ENCODE measurements at places on chromosomes 12 and 14.

- no peak for DNase-seq
Measured at GRCh38 chr12:5016526-5016925, 27.2 kb upstream of the KCNA5 start.

GRCh38 chr12:53124352-53124723, 21.1 kb downstream of the SOAT2 start:
- DNase-seq: no peak

DNA sequence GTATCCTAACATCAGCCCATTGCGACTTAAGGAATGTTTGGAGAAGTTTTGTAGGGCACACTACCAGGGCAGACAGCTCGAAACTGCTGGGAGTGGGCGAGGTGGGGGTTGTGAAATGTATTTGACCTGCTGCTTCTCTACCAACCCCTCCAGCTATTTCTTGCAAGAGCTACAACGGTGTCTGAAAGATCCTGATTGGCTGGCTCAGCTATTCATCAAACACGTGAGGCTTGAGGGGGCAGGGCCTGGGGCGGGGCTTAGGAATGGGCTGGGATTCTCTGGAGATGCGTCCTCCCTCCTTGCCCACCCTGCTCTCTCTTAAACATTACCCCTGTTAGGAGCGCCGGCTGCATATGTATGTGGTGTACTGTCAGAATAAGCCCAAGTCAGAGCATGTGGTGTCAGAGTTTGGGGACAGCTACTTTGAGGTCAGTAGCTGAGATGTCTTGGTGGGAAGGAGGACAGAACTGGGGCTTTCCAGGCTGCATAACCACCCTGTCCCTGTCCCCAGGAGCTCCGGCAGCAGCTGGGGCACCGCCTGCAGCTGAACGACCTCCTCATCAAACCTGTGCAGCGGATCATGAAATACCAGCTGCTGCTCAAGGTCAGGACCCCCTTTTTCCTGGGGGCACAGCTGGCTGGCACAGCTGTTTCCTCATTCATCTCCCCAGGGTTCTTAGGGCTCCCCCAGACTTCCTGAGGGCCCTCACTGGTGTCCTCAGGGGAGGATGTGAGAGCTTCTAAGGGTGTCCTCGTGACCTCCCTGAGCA, 3.1 kb downstream of the ARHGEF25 start:
- no peak for DNase-seq

DNA sequence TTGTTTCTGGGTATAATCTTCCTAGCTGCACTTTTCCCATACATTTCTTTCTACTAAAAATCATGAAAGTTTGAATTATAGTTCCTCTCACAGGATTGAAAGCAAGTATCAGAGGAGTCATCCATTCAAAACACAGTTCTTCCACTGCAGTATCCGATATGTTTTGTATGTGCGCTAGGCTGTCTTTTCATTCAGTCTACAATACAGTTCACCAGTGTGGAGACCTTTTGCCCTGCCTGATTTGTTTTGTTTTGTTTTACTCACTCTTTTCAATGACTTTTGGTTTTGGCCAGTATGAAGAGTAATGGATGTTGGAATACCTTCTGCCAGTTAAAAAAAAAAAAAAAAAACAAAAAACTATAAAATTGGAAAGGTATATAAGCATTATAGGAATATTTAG, 91.4 kb downstream of the FGD4 start:
- no peak for DNase-seq

- DNase-seq: no peak
Measured at GRCh38 chr12:25005376-25005775, 56.5 kb upstream of the BCAT1 start.

DNA sequence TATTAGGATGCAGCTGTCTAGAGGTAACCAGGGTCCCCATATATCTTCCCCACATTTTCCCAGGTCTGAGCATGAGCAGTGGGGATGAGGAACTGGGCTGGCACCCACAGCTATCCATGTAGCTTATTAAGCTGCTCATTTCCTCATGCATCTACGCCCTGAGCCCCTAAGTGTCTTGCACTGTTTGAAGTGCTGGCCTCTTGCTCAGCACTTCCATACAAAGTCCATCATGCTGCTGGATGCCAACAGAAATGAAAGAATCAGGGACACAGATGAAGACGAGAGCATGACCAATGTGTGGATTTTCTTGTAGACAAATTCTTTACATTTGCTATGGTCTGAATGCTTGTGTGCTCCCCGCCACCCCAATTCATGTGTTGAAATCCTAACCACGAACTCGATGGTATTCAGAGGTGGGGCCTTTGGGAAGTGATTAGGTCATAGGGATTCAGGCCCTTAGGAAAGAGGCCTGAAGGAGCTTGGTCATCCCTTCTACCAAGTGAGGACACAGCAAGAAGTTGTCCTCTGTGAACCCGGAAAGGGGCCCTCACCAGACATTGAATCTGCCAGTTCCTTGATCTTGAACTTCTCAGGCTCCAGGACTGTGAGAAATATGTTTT, 54.5 kb downstream of the C12orf75 start:
- DNase-seq: peak; percentile 37

GRCh38 chr14:71487449-71487848, 444.8 kb upstream of the RGS6 start:
- DNase-seq: no peak

- DNase-seq: no peak
Measured at GRCh38 chr14:75543786-75544185, 21.5 kb downstream of the BATF start.

DNA sequence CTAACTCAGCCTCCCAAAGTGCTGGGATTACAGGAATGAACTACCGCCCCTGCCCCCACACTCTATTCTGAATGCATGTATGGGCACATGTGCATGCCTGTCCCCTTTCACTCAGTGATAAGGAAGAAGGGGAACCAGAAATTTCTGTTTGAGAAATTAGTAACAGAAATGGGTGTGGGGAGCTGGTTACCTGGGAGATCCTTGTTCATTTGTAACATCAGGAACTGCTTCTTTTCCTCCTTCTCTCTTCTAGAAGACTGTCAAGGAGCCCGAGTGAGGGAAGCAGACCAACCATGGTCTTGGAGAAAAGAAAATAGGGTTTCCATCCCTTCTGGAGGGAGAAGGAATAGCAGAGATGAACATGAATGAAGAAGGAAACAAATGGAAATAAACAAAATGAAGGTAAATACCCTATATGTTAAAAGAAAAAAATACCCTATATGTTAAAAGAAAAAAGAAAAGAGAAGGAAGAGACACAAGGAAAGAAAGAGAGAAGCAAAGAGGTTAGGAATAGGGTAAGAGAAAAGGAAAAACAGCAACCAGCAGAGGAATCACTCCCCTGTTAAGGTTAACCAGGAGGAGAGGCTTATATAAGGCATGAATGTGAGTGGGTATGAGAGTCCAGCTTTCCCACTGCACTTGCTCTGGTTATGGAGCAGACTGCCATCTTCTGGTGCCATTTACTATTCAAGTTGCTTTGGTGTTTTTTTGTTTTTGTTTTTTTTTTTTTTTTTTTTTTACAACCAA, 3.3 kb downstream of the PPP1R3E start:
- no peak for DNase-seq

GRCh38 chr14:61864329-61864898, 102.2 kb downstream of the SNAPC1 start:
- DNase-seq: no peak

DNA sequence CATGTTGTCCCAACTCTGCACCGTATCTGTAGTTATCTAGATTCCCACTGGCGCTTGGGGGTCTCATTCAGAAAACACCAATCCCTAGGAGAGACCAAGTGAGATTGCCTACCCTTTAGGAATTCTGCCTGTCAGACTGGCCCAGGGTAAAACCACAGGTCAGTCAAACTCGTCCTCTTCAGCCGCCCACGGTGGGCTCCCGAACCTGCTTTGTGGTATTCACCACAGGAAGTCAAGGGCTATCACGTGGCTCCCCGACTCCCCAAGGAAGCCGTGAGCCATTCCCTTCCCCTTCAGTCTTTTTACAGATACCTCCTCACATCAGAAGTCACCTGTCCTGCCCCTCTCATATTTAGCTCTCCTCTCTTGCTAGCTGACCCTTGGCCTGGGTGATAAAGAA, 159.9 kb downstream of the EGLN3 start:
- DNase-seq: no peak

- no peak for DNase-seq
Measured at GRCh38 chr14:103280278-103280928, 53.6 kb upstream of the EIF5 start.

DNA sequence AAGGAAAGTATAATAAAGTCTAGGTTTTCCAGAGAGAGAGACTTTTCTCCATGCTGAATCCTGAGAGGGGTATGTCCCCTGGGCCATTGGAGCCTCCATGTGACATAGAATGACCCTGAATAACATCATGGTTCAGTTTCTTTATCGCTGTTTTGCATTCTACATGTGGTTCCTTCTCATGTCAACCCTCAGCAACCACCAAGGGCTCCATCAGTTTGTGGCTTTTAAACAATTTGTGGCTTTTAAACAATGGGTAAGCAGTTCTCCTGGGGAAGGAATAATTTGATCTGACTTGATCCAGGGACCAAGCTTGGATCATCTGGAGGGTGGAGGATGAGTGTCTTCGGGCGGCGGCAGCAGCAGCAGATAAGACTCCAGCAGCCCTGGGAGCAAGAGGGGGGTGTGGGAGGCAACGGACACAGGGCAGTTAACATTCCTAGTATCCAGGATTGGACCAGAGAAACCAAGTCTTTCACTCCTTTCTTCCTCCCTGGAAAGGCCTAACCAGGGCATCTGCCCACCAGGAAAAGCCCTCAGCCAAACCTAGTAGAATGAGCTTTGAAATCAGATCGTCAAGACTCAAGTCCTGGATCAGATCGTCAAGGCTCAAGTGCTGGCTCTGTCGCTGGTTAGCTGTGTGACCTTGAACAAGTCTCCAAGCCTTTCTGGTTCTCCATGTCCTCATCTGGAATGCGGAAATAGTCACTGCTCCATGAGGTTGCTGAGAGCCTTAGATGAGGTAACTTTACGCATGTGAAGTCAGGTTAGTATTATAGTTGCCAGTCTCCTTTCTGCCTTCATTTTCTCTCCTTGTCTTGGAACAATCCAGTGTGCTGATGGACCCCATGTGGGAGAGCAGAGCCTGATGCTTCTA, 27.8 kb upstream of the FAM222A start:
- DNase-seq: no peak

DNA sequence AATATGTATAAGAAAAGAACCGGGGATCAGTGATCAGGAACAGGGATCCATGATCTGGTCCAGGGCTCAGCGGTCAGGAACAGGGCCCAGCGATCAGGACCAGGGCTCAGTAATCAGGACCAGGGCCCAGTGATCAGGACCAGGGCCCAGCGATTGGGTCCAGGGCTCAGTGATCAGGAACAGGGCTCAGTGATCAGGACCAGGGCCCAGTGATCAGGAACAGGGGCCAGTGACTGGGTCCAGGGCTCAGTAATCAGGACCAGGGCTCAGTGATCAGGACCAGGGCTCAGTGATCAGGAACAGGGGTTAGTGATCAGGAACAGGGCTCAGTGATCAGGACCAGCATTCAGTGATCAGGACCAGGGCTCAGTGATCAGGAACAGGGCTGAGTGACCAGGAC, 56.3 kb downstream of the TMEM121 start:
- DNase-seq: no peak

DNA sequence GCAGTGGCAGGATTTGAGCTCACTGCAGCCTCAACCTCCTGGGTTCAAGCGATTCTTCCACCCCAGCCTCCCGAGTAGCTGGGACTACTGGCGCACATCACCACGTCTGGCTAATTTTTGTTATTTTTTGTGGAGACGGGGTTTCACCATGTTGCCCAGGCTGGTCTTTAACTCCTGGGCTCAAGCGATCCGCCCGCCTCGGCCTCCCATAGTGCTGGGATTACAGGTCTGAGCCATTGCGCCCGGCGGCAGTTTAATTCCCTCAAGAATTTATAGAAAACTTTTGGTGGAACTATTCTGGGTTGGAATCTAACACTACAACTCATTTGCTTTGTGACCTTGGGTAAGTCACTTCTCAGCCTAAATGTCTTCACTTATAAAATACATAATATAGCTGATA, 1.8 kb upstream of the SP1 start:
- DNase-seq: no peak

DNA sequence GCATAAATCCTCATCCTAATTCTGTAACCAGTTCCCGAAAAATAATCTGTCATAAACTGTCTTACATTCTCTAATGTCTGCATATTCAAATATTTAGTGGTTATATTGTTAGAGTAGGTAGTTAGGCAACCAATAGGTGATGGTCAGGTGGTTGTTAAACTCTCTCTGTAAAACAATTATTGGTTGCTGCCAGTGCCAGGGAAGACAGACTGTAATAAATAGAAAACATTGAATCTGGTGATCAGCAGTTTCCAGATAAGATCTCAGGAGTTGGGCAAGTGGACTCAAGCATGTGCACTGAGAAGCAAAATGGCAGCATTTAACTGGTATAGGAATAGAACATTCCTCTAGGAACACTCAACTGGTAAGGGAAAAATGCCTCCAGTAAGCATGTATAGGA, 325.5 kb downstream of the ACSS3 start:
- DNase-seq: no peak

GRCh38 chr14:100989924-100990323, 86.4 kb upstream of the RTL1 start:
- no peak for DNase-seq

DNA sequence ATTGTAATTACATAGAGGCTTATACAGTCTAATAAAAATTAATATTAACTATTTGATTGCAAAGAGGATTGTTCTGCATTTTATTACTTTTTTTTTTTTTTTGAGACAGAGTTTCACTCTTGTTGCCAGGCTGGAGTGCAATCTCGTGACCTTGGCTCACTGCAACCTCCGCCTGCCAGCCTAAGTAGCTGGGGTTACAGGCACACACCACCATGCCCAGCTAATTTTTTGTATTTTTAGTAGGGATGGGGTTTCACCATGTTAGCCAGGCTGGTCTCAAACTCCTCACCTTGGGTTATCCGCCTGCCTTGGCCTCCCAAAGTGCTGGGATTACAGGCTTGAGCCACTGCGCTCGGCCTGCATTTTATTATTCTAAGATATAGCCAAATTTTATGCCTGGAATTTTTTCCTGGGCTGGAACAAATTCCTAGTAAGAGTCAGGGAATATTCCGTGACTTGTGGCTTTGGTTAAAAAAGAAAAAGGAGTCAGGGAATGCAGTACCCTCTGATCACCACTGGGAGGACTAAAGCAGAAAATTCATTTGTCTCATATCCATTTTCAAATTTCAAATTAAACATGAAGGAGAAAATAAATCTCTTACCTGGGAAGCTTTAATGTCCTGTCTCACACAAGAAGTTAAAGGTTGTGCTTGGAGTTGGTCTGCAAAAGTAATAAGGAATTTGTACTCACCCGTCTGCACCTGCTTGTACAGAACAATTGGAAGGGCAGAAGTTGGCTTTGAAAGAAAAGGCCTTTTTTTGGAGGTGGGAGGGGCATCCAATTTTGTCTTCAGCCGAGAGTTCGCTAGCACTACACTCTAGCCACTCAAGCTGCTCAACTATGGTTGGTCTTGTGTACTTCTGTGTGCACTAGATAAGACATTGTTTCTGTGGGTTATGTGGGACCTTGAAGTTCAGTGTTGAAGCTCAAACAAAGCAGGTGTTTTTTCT, 8.7 kb downstream of the MARK3 start:
- peak; percentile 49 for DNase-seq

- DNase-seq: no peak
Measured at GRCh38 chr14:75880512-75880911, 101.3 kb downstream of the TGFB3 start.

DNA sequence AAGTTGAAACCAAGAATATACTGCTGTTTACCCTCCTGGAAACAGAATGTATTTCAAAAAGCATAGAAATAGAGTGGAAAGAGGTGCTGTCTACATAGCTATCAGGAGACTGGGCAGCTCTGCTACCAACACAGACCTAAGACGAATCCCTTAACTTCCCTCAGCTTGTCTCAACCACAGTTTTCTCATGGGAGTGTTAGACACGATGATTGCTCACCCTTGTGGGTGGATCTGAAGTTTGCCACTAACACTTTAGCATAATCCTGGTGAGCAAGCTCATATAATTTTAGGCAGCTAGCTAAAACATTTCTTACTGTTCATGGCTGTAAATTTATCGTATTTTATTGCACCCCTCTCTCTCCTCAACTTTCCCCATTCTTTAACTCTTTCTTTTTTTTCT, 38.5 kb downstream of the C12orf75 start:
- peak; percentile 37 for DNase-seq

Measured in fibroblast of skin of left quadriceps (primary cell).